Right renal pelvis (tissue), 4 donors: ENCODE measurements at places on chromosomes 4 and X. TPM values are rescaled to one million over a fixed set of nuclear protein-coding genes. Genes with fewer than 3 reads are reported as not detected.

Gene SPANXB1
- polyA plus RNA-seq, result not detected

- DNase-seq, result no peak
These were observed 77.0 kb upstream of the ENPP6 start for GRCh38 chr4:184294606-184295133.

Gene TAF1
- 37.9 TPM for polyA plus RNA-seq

DNA sequence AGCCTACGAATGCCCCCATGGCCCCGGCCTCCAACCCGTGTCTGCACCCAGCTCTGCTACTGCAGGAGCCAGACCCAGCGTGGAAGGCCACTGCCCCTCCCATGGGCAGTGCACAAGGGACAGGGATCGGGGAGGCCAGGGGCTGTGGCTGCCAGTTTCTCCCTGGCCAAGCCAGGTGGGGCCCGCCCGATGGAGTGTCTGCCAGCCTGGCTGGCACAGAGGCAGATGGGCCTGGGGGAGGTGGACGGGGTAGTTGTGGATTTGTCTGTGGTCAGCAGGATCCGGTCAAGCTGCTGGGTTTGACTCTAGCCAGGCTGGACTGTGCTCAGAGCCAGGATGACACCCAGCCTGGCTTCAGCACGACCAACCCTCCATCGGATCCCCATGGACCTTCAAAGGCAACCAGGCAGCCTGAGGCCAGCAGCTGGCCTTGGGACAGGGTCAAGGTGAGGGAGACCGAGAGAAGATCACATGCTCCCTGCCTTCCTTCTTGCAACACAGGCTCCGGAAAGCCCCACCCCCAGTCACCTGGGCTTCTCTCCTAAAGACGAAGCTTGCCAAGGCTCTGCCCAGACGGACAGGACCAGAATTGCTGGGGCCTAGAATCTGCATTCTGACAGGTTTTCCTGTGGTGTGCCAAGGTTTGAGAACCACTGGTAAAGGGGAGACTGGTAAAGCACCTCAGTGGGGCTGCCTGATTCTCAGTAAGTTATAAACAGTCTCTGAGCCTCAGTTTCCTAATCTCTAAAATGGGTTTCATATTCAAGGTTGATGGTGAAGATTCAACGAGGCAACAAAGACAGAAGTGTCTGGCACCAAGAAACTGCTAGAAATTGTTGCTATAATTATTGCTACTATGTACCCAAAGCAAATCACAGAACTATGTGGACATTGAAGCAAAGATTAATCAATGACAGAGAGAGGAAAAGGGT is 78.6 kb downstream of the PPP2R2C start:
- no peak for DNase-seq

DNA sequence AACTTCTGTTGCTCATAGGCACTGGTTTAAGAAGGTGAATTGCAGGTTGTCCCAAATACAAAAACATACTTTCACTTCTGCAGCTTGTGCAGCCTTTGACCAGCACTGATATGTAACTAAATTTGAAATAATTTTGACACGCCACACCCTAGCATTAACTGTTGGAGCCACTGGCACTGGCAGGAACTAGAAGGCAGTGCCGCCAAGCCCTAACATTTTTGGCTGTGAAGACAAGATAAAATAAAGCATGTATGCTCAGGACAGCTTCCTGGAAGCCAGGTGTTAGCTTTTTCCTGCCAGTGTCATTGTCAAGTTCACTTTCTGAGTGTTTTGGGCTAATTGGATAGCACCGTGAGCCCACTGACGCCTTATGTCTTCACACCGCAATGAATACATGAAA is 65.3 kb upstream of the FBXW7 start:
- no peak for DNase-seq

Gene GAB1
- polyA plus RNA-seq, result 38.0 TPM

- no peak for DNase-seq
These were observed 207.0 kb upstream of the TBL1X start for GRCh38 chrX:9257718-9258420.

- no peak for DNase-seq
These were observed 40.5 kb downstream of the SPANXN3 start for GRCh38 chrX:143476751-143477150.

Gene UGT2B7
- polyA plus RNA-seq, result 94.6 TPM

- DNase-seq, result peak; percentile 56
These were observed 181.1 kb upstream of the WDFY3 start for GRCh38 chr4:85147481-85148076.

Gene GCNA
- 1.7 TPM for polyA plus RNA-seq

GRCh38 chr4:7854216-7854615 is 85.4 kb downstream of the AFAP1 start:
- no peak for DNase-seq

DNA sequence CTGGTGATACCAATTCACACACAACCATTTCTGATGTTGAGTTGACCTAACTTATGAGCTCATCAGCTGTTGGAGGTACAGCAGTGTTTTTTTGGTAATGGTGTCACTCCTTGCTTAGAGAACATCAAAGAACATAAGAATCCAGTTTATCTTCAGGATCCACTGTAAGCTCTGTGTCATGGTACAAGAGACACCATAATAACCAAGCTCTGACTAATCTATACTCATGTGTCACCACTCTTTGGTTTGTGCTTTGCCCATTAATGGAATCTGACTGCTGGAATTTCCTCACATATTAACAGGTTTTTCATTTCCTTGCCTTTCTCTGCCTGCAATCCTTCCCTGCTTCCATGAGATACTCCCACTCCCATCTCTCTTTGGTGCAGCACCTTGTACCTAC is 735.1 kb upstream of the LCORL start:
- DNase-seq, result no peak

DNA sequence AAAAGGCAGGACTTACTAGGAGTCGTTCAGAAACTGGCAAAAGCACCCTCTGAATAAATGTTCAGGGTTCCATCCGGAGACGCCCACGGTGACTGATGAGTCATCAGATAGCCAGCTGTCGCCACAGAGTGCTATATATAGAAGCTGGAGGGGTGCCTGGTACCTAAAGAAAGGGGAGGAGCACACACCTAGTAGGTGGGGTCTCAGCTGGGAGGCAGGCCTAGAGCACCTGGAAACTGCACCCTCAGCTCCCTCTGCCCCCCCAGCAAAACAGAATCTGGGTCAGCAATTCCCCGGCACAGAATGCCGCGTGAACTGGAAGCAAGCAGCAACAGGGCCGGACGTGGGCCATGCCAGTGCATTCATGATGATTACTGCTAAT is 242.0 kb downstream of the BCOR start:
- DNase-seq, result no peak

Gene CXCL5
- polyA plus RNA-seq, result 0.19 TPM

Gene DACH2
- polyA plus RNA-seq, result 30.6 TPM

Gene ADAM29
- not detected for polyA plus RNA-seq

DNA sequence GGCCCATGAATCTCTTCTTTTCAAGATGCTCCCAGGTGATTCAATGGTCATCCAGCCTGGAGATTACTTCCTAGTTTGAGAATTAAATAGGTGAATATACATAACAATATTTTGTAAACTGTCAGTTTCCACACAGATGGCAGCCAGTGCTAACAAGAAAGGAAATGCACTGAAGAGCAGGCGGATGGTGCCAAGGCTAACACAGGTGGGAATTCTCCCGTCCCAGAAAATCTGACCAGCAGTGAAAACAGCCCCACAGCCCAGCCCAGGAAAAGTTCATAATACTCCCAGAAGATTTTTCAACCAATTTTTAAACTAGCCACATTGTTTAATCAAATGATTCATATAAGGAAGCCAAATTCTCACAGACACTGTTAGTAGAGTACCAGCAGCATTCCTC is 387.2 kb upstream of the GATB start:
- DNase-seq, result no peak

GRCh38 chr4:107452717-107453630 is 267.1 kb downstream of the PAPSS1 start:
- no peak for DNase-seq

Gene TCP11X2
- 1.2 TPM for polyA plus RNA-seq

Gene FAAH2
- polyA plus RNA-seq, result 10.4 TPM

DNA sequence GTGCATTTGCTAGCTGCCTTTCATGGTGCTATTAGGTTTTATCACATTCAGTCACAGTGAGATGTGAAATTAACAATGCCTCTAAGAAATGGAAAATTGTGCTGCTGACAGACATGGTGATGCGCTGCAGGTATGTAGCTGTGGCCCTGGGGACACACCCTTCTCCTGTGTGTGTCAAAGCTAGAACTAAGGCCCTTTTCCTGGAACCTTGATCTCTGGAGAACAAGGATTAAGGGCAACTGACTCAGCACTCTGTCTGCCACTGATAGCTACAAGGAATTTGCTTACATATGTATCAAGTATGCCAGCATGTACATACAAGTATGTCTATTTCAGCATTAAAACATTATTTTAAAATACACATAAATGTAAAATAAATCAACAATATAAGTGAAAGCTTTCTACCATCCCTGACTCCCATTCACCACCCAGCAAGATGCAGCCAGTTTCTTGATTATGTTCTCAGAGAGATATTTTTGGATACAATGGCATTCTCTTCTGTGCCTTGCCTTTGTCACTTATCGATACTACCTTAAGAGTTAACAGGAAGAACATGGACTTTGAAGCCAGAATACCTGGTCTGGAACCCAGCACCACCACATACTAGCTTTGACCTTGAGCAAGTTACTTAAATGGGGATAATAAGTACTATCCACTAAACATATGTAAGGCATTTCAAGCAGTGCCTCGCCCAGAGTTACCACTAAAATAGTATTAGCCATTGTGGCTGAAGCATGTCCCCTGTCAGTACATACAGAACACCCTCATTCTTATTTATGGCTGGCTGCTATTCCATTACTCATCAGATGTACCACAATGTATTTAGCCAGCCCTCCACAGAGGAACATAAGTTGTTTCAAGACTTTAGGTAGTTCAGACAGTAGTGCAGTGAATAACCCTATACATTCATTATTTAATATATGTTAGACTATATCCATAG is 68.5 kb downstream of the NPNT start:
- DNase-seq, result no peak

DNA sequence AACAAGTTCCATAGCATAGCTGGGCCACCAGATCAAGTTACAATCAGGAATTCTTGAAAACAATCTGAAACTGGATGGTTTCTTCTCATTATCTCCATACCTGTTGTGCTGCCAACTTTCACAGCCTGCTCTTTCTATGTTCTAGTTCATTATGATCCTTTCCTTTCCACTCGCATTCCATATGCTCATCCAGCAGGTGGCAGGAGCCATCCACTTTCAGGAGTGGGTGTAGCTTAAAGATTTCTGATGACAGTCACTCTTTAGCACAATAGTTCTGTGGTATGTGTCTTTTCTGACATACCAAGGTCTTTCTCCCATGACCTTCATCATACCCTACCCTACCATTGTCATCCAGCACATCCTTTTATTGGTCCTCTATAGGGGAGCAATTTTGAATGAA is 46.4 kb downstream of the PAGE2 start:
- no peak for DNase-seq

- DNase-seq, result no peak
These were observed 139.5 kb downstream of the NPNT start for GRCh38 chr4:106034751-106035150.

- no peak for DNase-seq
These were observed 184.0 kb upstream of the KIT start for GRCh38 chr4:54473798-54474197.

GRCh38 chr4:153143527-153144348 is 60.5 kb upstream of the TRIM2 start:
- DNase-seq, result no peak

GRCh38 chr4:169583563-169583962 is 28.8 kb downstream of the NEK1 start:
- peak; percentile 12 for DNase-seq

Gene PNMA6F
- polyA plus RNA-seq, result 0.19 TPM

Gene MAGEA10
- not detected for polyA plus RNA-seq

- DNase-seq, result no peak
These were observed 9.9 kb upstream of the PRSS48 start for GRCh38 chr4:151267104-151267503.

Gene TXK
- polyA plus RNA-seq, result 3.4 TPM

Gene CNGA1
- 3.2 TPM for polyA plus RNA-seq

DNA sequence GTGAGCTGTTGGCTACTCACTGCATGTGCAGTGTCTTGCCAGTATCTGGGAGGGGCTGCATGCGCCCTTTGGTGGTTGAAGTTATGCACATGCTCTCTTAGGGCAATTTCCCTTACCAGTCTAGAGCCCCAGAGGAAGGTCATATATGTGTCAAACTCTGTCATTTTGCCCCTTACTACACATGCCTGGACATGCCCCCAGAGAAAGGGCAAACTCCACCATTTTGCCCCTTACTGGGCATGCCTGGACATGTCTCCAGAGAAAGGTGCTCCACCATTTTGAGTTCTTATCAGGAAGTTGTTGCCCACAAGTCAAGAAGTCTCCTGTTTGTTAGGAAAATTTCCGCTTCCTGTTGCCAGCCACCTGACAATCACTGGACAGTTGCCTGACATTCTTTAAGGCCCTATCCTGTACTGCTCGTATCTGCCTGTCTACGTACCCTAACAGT is 56.4 kb upstream of the PLAC8 start:
- DNase-seq, result no peak

DNA sequence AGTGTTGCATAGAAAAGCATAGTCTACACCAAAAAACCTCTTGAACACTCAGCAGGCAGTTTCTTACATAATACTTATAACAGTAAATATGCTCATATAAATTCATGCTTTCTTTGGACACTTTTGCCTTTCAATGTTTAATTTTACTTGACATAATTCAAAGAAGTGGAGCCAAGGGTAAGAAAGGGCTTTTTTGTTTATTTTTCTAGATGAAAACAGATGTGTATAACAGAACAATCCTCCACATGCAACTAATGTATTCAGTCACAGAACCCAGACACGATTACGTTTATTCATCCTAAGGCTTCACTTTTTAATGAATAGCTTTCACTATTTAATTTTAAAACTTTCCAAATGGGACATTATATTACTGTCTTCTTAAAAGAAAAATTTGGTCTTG is 58.0 kb upstream of the PTPN13 start:
- DNase-seq, result no peak

DNA sequence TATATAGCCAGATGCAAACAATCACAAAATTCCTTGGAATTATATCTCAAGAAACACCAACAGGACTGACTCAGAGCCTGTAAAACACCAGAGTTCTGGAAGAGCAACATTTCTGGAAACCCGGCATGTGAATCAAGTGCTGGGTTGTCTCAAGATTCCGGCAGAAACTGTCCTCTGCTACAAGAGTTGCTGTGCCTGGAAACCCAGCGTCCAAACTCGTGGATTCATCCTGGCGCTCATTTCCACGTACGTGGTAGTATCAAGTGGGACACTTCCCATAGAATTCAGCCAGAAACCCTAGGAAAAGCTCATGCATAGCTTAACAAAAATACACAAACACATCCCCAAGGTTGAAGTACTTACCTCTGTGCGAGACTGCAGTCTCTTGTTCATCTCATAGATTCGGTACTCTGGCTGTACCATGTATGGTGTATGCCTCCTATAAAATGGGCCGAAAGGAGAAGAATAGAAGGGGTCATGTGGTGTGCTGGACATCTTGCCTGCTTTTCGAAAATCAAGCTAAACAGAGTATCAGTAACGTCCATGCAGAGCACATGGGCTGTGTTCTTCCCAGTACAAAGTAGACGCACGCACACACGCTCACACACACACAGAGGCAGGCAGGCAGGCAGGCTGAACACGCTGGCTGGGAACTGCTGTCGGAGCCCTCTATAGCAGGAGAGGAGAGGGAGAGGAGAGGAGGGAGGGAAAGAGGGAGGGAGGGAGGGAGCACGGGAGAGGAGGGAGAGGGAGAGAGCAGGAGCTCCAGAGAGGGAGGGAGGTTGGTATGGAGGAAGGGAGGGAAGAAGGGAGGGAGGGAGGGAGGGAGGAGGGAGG is at the start of gene LDB2:
Gene LDB2 (minus strand): TSS at position 655 of the 837 bp plus-strand sequence.
- peak; percentile 75 for DNase-seq

GRCh38 chr4:184424993-184425758 is 49.2 kb downstream of the IRF2 start:
- no peak for DNase-seq
